ENCODE measurements at places on chromosomes 5 and 9.
A peak's percentile ranks its signal among the peaks of the same experiment; 100 is the strongest.

DNA sequence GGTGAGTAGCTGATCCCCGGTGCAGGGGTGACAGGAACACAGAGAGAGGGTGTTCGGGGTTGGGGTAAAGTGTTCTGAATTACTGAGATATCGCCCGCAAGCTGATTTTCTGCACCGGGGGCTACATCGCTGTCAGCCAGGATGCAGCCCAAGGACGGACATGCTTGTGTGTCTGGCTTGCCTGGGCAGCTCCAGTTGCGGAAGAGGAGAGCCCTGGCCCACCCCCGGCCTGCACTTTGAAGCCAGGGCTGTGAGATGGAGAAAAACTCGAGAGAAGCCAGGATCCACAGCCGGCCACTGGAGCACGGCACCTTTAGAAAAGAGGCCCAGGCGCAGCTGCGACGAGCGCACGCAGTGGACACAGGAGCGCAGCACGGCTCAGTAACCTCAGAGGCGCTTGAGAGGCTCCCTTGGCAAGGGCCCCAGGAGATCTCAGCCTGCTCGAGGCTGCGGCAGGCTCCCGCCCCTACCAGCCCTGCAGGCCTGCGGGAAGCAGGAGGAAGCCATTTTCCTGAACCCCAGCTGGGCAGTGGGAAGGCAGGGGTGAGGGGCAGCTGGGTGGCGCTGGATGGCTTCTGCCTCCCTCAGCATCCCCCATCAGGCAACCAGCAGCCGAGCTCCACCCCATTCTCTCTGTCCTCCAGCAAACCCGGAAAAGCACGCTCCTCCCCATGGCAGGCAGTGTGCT is 59.2 kb downstream of the C9orf50 start:
- DNase-seq: no peak

GRCh38 chr9:101440714-101441230 is 5.2 kb upstream of the ALDOB start:
- DNase-seq: no peak

- no peak for DNase-seq
Observed at GRCh38 chr5:127353796-127354195, 63.2 kb downstream of the MEGF10 start.

DNA sequence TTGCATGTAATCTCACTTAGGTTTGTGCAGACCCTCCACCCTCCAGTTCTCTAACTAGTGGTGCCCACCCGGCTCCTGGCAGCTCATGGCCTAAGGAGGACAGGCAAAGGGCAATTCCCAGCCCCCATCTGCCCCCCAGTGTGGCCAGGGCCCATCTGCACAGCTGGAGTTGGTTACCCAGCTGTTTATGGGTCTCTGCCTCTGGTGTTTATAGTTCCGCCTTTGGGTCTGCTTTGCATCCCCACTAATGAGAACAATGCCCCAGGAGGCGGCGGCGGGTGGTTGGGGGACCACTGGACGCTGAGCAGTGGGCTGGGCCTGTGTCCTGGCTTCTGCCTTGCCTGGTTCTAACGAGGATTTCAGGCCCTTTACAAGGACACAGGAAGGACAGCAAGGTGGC is 62.4 kb downstream of the NDST1 start:
- no peak for DNase-seq

- DNase-seq: no peak
Observed at GRCh38 chr9:6927838-6928237, 170.1 kb downstream of the KDM4C start.

DNA sequence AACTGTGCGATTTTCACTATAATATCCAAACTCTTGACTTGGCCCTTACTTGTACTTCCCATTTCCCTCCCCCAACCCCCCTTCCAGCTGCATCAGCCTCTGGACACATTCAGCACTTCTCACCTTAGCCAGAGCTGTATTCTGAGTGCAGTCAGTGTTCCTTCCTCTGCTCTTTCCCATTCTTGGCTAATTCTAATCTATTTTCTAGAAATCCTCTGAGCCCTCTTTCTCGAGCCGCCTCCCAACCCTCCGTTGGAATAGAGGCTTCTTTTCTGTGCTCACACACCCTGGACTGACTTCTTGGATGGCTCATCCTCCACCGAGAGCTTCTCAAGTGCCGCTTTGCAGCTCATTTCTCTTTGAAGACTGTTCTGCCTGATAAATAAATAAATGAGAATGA is 188.8 kb downstream of the NTRK2 start:
- DNase-seq: no peak

DNA sequence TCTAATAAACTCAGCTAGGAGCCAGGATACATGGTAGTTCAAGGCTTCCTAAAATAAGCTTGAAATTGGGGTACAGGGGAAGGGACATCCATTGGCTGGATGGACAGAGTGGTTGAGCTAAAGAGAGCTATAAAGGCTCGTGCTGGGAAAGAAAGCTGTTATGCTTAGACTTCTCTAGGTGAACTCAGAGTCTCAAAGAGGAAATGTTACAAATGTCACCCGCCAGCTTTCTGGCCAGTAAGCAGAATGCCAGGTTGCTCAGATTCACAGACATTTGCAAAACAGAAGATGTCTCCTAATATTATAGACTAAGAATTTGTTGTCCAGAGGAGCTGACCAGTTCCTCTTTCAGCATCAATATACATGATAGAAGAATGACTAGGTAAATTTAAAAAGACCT is 30.6 kb downstream of the STOM start:
- DNase-seq: no peak

DNA sequence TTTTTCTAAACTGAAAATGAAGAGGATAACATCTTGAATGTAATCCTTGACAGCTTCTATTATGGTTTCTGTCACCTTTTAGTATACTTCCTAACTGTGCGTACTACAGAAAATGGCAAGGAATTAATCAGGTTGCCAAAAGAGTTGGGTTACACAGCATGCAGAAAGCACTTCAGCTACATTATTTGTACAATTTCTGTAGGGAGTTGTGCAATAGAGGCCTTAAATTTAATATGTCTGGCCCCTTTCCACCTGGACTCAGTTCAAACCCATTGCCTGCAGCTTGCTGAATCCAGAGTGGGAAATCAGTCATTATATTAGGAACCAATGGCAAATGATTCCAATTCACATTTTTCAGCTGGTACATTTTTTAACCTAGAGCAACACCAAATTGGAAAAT is 549.7 kb downstream of the CSNK1G3 start:
- DNase-seq: no peak

GRCh38 chr5:90153031-90153430 is 256.5 kb downstream of the CETN3 start:
- DNase-seq: no peak

DNA sequence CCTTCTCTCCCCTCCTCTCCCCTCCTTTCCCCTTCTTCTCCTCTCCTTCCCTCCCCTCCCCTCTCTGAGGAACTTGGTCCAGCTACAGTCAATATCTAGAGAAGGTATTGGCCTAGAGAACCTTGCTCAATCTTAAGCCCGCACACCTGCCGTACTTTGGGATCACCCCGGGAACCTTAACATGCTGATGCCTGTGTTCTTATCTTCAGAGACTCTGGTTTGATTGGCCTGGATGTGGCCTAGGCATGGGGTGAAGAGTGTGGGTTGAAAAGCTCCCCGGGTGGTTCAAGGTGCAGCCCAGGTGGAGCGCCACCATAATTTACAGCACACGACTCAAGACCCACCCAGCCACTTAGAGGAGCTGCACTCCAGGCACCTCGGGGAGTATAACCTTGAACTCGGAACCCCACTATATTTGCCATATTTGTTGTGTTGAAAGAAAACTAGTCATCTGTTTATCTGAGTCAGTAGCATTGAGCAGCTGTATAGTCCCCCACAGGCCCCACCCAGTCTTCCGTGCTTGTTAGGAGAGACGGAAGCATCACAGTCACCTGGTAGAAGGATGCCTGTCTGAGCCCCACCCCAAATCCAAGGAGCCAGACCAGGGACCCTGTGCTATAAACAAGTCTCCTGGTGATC is 14.4 kb upstream of the PHF19 start:
- DNase-seq: peak; percentile 83

DNA sequence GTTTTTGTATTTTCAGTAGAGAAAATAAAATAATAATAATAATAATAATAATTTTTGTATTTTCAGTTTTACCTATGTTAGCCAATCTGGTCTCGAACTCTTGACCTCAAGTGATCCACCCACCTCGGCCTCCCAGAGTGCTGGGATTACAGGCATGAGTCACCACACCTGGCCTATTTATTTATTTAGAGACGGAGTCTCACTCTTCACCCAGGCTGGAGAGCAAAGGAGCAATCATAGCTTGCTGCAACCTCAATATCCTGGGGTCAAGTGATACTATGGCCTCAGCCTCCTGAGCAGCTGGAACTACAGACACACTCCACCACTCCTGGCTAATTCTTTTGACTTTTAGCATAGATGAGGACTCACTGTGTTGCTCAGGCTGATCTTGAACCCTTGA is 167.5 kb downstream of the TLE1 start:
- DNase-seq: no peak

DNA sequence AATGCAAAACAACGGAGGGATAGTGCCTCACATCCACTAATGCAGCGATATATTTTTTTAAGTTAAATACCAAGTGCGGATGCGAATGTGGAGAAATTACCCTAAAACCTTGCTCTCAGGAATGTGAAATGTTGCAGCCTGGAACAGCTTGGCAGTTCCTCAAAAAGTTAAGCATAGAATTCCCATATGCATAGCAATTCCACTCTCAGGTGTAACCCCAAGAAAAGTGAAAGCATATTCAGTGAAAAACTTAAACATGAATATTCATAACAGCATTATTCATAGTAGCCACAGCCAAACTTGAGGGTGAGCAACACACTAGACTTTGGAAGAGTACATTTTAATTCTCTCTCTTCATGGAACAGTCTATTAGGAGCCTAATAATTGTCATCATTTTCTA is 83.2 kb upstream of the ICE1 start:
- no peak for DNase-seq

DNA sequence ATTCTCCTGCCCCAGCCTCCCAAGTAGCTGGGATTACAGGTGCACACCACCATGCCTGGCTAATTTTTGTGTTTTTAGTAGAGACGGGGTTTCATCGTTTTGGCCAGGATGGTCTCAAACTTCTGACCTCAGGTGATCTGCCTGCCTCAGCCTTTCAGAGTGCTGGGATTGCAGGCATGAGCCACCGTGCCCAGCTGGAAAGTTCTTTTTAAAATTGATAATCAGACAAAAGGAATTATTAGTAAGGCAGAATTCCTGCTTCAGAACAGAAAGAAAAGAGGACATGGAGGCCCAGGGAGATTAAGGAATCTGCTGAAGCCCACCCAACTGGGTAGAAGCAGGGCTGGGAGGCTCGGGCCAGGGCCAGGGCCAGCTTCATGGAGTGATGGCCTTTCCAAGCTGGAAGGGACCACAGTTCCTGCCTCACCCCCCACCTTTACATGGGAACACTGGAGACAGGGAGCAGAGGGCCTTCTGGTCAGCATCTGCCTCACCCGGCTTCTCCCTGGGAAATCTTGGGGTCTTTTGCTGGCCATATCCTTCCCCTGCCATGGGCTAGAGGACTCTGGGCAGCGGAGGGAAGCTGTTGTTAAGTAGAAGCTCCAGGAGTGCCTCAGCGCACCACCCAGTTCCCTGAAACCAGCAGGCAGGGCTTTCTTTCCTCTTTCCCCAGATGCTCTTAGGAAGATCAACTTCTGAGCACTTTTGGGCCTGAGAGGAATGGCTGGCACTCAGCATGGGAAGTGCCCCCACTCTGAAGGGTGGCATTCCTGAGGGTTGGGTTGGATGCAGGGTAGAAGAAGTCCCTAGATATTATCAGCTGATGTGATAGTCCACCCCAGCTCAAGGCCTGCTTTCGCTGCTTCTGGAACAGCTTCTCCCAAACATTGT is 70.1 kb downstream of the RGS3 start:
- no peak for DNase-seq

DNA sequence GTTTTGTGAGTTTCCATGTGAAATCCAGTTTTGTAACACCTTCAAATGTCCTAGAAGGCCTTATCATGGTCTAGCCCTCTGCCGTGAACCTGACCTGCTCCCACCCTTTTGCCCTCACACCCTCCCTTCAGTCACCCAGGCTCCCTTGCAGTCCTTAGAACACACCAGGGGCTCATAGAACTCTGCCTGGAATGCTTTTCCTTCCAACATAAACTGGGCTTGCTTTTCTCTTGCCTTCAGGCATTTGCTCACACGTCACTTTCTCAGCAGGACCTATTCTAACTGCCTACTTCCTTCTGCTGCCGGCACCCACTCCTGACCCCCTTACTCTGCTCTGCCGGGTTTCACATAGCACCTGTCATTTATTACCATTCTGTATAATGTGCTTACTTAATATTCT is 111.9 kb downstream of the PDE8B start:
- DNase-seq: no peak

GRCh38 chr5:77946381-77947040 is 170.4 kb upstream of the TBCA start:
- no peak for DNase-seq

- DNase-seq: no peak
Observed at GRCh38 chr9:4704129-4704528, 24.8 kb downstream of the CDC37L1 start.

DNA sequence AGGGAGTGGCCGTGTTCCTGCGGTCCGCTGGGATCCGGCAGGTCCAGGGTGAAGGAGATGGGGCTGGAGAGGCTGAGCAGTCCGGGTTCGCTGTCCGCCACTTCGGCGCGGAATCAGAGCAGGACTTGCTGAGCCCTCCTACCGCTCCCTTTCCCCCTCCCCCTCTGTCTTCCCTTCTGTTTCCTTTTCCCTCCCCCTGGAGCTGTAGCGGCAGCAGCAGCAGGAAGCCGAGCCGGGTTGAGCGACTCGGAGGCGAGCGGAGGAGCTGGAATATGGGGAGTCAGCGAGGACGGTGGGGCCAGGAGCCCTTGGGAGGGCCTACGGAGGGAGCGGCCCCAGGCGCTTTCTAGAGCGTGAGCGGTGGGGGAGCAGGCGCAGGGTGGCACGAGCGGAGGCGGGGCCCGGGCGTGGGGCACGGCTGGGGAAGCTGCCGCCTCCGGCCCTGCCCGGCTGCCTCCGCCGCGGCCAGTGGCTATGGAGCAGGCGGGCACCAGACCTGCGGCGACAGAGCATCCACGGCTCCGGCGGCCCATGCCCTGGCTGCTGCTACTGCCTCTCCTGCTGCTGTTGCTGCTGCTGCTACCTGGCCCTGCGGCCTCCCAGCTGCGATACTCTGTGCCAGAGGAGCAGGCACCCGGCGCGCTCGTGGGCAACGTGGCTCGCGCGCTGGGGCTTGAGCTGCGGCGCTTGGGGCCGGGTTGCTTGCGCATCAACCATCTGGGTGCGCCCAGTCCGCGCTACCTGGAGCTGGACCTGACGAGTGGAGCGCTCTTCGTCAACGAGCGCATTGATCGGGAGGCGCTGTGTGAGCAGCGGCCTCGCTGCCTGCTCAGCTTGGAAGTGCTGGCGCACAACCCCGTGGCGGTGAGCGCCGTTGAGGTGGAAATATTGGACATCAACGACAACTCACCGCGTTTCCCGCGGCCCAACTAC is at the start of gene PCDHAC2:
PCDHAC2 (plus strand) TSS at position 184 of the 933 bp plus-strand sequence; CDS start at position 475, 291 bp downstream.
- DNase-seq: no peak

DNA sequence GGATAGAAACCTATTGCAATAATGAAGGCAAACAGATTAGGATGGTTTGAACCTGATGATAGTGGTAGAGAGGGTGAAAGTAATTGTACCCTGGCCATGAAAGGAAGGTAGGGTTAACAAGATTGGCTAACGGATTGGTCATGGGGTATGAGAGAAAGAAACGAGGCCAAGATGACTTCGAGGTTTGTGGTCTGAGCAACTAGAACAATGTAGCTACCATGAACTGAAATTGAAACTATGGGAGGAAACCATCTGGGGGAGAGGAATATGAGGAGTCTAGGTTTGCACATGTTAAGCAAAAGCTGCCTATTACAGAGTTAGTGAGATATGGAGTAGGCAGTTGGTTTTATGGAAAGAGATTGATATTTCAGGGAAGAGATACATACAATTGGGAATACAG is 406.0 kb downstream of the PRELID2 start:
- no peak for DNase-seq
